ENCODE measurements at places on chromosomes 4 and X. TPM values are rescaled to one million over a fixed set of nuclear protein-coding genes. Genes with fewer than 3 reads are reported as not detected.

Gene MAGEB1
- not detected for total RNA-seq

Gene AFF1
- total RNA-seq: 187 TPM

Gene TEC
- 5.9 TPM for total RNA-seq

Gene DDIT4L
- 6.1 TPM for total RNA-seq

Gene PABPC1L2A
- total RNA-seq: not detected

Gene MID2
- total RNA-seq: 16.5 TPM

Gene PRKG2
- total RNA-seq: 1.4 TPM

Gene ENAM
- total RNA-seq: 6.7 TPM

Gene XG
- total RNA-seq: 0.50 TPM

Gene HGFAC
- total RNA-seq: 1.6 TPM

Gene CT55
- not detected for total RNA-seq

Gene FSTL5
- total RNA-seq: not detected

Gene TLR10
- total RNA-seq: 2.0 TPM

DNA sequence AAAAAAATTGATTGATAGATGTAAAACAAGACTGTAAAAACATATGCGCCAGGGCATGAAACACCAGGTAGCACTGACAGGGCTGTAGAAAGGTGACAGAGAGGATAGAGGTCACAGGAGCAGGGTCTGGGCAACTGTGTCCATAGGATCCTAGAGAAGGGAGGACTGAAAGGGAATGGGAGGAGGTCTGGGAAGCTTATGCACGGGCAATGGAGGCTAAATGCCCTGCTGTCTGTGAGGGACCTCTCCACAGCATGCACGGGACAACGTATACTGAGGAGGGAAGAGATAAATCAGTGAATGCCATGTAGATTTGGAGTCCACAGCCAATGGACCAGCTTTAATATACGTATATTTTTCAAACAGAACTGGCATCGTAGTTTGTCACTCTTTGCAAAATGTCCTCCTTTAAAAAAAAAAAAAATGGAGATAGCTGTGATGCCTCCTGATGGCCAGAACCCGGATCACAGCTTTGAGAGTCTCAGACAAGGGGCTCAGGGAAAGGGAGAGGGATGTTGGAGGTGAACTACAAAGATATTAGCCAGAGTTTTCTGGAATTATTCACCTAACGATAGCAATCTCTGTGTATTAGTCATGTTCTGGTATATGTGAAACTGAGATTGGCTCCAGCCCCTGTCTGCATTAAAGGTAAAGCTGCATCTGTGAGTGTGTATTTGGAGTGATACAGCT lies 16.0 kb downstream of the RAB40A start:
- DNase-seq: no peak
- H3K4me1 ChIP-seq: no peaks in the 10 kb centered on the region
- H3K27ac ChIP-seq: no peak overlapping the region
- no peaks in the 10 kb centered on the region for H3K36me3 ChIP-seq
- no peak overlapping the region for H3K4me3 ChIP-seq
- H3K27me3 ChIP-seq: no peaks in the 10 kb centered on the region

DNA sequence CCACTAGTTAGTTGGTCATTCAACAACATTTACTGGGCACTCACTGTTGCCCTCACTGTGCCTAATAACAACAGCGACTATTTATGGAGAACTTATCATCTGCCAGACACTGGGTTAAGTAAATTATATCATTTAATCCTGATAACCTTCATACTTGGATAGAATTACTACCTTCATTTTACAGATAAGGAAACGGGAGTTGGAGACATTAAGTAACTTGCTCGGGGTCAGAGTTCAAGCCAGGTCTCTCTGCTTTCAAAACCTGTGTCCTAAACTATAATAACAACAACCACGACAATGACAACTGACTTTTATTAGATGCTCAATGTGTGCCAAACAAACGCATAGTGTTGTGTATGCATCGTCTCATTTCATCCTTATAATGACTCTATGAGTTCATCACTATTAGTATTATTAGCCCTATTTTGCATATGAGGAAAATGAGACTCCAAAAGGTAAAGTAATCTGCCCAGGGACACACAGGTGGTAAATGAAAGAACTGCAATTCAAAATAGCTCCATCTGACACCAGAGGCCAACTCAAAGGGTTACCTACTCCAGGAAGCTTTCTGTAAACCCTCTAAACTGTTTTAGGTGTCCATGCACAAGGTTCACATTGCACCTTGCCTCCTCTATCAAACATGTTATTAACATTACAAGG lies 98.4 kb upstream of the ACSL4 start:
- H3K4me3 ChIP-seq: no peak overlapping the region
- H3K36me3 ChIP-seq: no peaks in the 10 kb centered on the region
- no peaks in the 10 kb centered on the region for H3K27me3 ChIP-seq

DNA sequence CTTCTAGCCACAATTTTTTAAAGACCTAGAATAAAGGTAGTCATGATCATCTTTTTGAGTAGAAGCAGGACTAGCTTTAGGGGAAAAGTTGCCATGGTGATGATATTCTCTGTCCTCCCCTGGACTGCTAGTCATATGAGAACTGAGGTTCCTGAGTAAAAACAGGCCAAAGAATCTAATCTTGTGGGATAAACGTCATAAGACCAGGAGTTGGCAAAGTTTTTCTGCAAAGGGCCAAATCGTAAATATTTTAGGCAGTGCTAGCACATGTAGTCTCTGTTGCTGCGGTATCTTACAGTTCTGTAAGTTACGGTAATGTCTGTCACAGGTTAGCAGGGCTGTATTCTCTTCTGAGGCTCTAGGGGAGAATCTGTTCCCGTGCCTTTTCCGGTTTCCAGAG lies 3.4 kb downstream of the PRPS2 start:
- no peak overlapping the region for H3K4me3 ChIP-seq
- H3K4me1 ChIP-seq: no peaks in the 10 kb centered on the region
- H3K27me3 ChIP-seq: no peaks in the 10 kb centered on the region
- no peak for DNase-seq

- H3K27ac ChIP-seq: no peak within 1 kb of the TSS
- no peaks in the 10 kb centered on the region for H3K36me3 ChIP-seq
- no peaks in the 10 kb centered on the region for H3K4me1 ChIP-seq
- DNase-seq: peak; percentile 77
Measured at GRCh38 chr4:151276787-151277562, at the start of gene PRSS48. Gene PRSS48 (plus strand): TSS chr4:151277161. CDS start chr4:151277173, 12 bp downstream.

- no peak overlapping the region for H3K4me3 ChIP-seq
- no peaks in the 10 kb centered on the region for H3K36me3 ChIP-seq
- no peak for DNase-seq
- H3K27ac ChIP-seq: no peak overlapping the region
- no peaks in the 10 kb centered on the region for H3K4me1 ChIP-seq
Measured at GRCh38 chrX:46279925-46280313, 265.3 kb downstream of the ZNF674 start.

DNA sequence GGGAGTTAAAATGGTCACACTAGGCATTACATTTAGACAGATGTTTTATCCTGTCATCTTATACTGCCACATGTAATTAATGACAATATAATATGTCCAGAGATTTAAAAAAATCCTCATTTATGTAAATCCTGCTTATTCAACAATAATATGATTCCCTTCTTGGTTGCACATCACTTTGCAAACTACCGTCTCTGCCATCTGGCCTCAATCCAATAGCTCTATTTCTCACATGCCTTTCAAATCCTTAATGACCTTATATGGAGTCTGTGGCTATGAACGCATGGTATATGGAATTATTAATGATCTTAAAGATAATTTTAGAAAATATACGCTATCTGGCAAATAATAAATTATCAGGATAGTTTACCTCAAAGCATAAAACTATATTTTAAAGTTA lies 144.5 kb downstream of the NPNT start:
- H3K36me3 ChIP-seq: no peaks in the 10 kb centered on the region
- no peaks in the 10 kb centered on the region for H3K4me1 ChIP-seq
- H3K4me3 ChIP-seq: no peak overlapping the region
- no peak overlapping the region for H3K27ac ChIP-seq
- no peak for DNase-seq
- H3K27me3 ChIP-seq: no peaks in the 10 kb centered on the region

DNA sequence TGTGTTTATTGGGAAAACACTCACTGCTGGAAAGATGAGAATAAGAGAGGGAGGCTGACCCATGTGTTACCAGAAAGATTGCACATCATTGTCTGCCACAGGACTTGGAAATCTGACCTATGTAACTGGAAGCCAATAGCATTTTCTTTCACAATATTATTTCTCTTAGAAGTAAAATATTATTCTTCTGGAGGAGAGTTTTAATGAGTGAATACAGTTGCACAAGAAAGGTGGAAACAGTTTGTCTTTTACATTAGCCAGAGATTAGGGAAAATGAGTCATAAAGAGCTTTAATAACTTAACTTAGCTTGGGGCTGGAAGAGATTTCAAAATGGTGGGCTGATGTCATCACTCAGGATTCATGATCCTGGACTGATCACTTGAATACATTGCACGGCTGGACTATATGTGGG lies 31.5 kb upstream of the LNX1 start:
- H3K27ac ChIP-seq: no peak overlapping the region
- H3K4me1 ChIP-seq: no peaks in the 10 kb centered on the region
- no peaks in the 10 kb centered on the region for H3K27me3 ChIP-seq
- H3K4me3 ChIP-seq: no peak overlapping the region
- no peaks in the 10 kb centered on the region for H3K36me3 ChIP-seq

- H3K4me3 ChIP-seq: no peak overlapping the region
- DNase-seq: no peak
- no peak overlapping the region for H3K27ac ChIP-seq
- no peaks in the 10 kb centered on the region for H3K27me3 ChIP-seq
- no peaks in the 10 kb centered on the region for H3K36me3 ChIP-seq
- no peaks in the 10 kb centered on the region for H3K4me1 ChIP-seq
Measured at GRCh38 chr4:136562834-136563233, 969.5 kb downstream of the PCDH18 start.

DNA sequence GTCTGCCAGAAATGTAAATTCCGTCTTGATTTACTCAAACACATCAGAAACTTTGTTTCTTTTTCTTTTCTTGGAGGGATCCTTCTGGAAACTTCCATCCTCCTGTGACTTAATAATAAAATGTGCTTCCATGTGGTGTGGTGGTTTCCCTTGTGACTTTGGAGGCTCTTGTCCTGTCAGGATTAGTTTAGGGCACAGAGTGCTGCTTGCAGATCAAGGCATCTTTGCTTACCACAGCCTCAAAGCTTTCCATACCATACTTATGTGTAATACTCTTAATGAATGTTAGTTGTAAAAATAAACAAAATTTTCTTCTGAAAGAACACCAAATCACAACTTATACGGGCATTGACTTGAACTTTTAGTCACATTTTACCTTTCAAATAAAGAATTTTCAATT lies 27.4 kb downstream of the GBA3 start:
- no peak for DNase-seq
- no peak overlapping the region for H3K27ac ChIP-seq
- H3K27me3 ChIP-seq: no peaks in the 10 kb centered on the region
- no peaks in the 10 kb centered on the region for H3K4me1 ChIP-seq

- no peak overlapping the region for H3K27ac ChIP-seq
- DNase-seq: peak; percentile 48
- no peak overlapping the region for H3K4me3 ChIP-seq
- no peaks in the 10 kb centered on the region for H3K36me3 ChIP-seq
Measured at GRCh38 chrX:19739683-19740082, 147.7 kb downstream of the SH3KBP1 start.

DNA sequence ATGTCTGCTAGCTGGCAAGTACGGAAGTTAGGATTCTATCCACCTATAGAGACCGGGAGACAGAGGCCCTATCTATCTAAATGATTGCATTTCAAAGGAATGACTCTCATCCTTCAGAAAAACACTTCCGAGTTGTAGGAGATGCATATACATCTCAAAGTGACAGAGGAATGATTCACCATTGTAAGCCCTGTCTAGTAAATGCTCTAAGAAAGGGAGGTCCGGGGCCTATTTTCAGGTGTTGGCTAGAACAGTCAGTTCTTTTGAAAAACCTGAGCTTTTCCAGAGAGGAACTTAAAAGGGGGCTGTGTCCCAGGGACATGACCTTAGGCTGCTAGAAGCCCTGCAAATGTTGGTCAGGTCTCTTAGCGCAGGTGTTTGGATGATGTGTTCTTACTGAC lies 262.9 kb upstream of the IL1RAPL1 start:
- no peaks in the 10 kb centered on the region for H3K27me3 ChIP-seq
- no peak overlapping the region for H3K4me3 ChIP-seq
- no peak for DNase-seq
- H3K4me1 ChIP-seq: no peaks in the 10 kb centered on the region

- no peaks in the 10 kb centered on the region for H3K4me1 ChIP-seq
- H3K4me3 ChIP-seq: no peak overlapping the region
- H3K27ac ChIP-seq: no peak overlapping the region
- H3K27me3 ChIP-seq: peaks cover 4% of the 10 kb centered on the region
- no peak for DNase-seq
- H3K36me3 ChIP-seq: no peaks in the 10 kb centered on the region
Measured at GRCh38 chrX:20231598-20231997, 35.1 kb downstream of the RPS6KA3 start.

GRCh38 chr4:77662396-77662795 lies 56.8 kb downstream of the CXCL13 start:
- H3K36me3 ChIP-seq: no peaks in the 10 kb centered on the region
- no peak for DNase-seq
- no peaks in the 10 kb centered on the region for H3K4me1 ChIP-seq

- no peaks in the 10 kb centered on the region for H3K36me3 ChIP-seq
- H3K4me3 ChIP-seq: no peak overlapping the region
- H3K27ac ChIP-seq: no peak overlapping the region
- DNase-seq: no peak
Measured at GRCh38 chrX:108464604-108465003, 25.0 kb downstream of the COL4A5 start.

- DNase-seq: no peak
- H3K27me3 ChIP-seq: no peaks in the 10 kb centered on the region
- H3K36me3 ChIP-seq: no peaks in the 10 kb centered on the region
- H3K4me1 ChIP-seq: no peaks in the 10 kb centered on the region
- H3K27ac ChIP-seq: no peak overlapping the region
- no peak overlapping the region for H3K4me3 ChIP-seq
Measured at GRCh38 chrX:27619459-27619858, 29.3 kb downstream of the DCAF8L2 start.

DNA sequence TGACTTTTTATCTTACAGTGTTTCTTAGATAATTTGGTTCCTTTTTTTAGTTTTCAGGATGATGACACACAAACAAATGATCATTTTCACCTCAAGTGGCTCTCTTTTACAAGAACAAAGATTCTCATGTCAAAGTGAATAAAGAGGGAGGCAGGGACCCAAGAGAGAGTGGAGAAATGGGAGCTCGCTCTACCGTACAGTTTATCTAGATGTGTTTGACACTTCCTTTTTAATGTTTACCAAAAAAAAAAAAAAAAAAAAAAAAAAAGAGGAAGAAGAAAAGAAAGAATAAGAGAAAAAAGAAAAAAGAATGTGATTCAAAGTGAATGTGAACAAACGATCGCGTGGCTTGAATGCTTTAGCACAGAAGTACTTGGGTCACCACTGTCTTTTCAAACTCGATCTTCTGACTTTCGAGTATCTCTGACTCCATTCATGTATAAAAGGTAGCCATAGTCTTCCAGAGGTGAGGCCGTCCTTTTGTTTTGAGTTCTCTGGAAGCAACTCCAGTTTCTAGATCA lies 75.6 kb upstream of the GRXCR1 start:
- DNase-seq: no peak
- no peaks in the 10 kb centered on the region for H3K4me1 ChIP-seq
- no peaks in the 10 kb centered on the region for H3K27me3 ChIP-seq
- H3K27ac ChIP-seq: no peak overlapping the region
- no peak overlapping the region for H3K4me3 ChIP-seq
- no peaks in the 10 kb centered on the region for H3K36me3 ChIP-seq

- no peak overlapping the region for H3K27ac ChIP-seq
- no peak for DNase-seq
- H3K4me1 ChIP-seq: no peaks in the 10 kb centered on the region
- peaks cover 5% of the 10 kb centered on the region for H3K36me3 ChIP-seq
- H3K27me3 ChIP-seq: no peaks in the 10 kb centered on the region
Measured at GRCh38 chr4:106334741-106335470, 18.6 kb downstream of the AIMP1 start.

GRCh38 chr4:187209921-187210613 lies 486.4 kb upstream of the FAT1 start:
- DNase-seq: no peak
- H3K4me3 ChIP-seq: no peak overlapping the region
- no peaks in the 10 kb centered on the region for H3K36me3 ChIP-seq
- no peak overlapping the region for H3K27ac ChIP-seq
- no peaks in the 10 kb centered on the region for H3K27me3 ChIP-seq

Measured in kidney (tissue), 22 donors.